ENCODE measurements at places on chromosomes 6 and 20. TPM values are rescaled to one million over a fixed set of nuclear protein-coding genes. Genes with fewer than 3 reads are reported as not detected.
A peak's percentile ranks its signal among the peaks of the same experiment; 100 is the strongest.

APOM gene
- 0.87 TPM for total RNA-seq

LGSN gene
- total RNA-seq: not detected

ATAT1 gene
- 1.9 TPM for total RNA-seq

KCNQ5 gene
- not detected for total RNA-seq

CENPQ gene
- total RNA-seq: 4.3 TPM

NCOA5 gene
- total RNA-seq: 19.4 TPM

MAP3K7 gene
- 15.6 TPM for total RNA-seq

TMEM244 gene
- total RNA-seq: not detected

E2F1 gene
- total RNA-seq: 2.3 TPM

DNA sequence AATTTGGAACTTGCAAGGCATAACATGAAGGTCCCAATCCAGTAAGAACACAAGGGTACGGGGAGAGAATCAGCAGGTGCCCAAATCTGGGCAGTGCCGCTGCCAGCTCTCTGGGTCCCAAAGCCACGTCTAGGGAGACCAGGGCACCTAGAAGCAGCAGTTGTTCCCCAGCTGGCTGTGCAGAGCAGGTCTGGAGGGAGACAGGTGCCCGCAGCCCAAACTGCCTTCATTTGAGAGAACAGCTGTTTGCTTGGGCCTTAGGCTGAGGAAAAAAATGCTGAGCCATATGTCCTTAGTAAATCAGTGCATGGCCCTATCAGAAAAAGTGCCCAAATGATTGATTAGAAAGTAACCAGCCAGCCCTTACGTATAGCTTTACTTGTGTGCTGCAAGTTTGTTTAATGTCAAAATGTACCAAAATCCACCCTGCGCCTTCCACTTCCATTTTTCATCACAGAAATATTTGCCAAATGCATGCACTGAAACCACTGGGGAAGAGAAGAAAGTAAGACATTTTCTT, 9.1 kb upstream of the PRELID3B start:
- DNase-seq: peak; percentile 44

GRCh38 chr6:114735025-114735735, 392.4 kb upstream of the HS3ST5 start:
- no peak for DNase-seq

DNA sequence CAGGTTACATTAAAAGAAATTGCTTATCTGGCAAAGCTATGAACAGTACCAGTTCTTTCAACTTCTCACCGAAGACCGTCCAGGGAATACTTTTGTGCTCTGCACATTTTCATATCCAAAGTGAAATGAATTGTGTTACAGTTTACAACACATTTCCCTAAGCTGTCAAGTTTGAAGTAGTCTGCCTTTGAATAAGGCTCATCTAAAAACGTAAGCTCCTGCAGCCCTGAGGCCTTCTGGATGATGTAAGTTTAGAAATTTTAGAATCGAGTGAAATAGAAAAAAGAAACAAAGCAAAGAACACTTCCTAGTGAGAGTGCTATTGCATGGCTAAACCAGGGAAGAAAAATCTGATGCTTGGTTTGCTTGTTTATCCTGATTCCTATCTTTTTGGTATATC, 653.8 kb downstream of the MMUT start:
- DNase-seq: no peak

DNA sequence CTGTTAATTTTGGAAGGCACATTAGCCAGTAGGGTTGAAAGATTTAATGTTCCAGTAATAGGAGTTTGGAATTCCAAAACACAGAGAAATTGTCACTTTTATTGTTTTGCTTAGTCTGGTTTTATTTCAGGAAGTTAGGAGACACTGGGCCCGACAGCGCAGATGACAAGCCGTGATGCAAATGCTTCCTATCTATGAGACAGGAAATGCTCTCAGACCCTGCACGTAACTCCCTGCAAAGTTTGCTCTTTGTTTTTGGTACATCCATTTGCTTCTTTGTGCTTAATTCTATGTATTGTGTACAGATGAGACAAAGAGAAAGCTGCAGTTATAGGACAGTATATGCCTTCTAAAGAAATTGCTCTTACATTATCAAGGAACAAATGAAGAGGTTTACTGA, 201.6 kb upstream of the SGK1 start:
- peak; percentile 79 for DNase-seq

- DNase-seq: no peak
These were observed 72.3 kb upstream of the CD2AP start for GRCh38 chr6:47405273-47405672.

- DNase-seq: no peak
These were observed 38.1 kb upstream of the TMEM181 start for GRCh38 chr6:158521759-158522158.

GRCh38 chr6:112296694-112297093, 42.3 kb upstream of the LAMA4 start:
- no peak for DNase-seq

- no peak for DNase-seq
These were observed 19.2 kb upstream of the PLEKHG1 start for GRCh38 chr6:150580489-150580888.

GRCh38 chr6:148831064-148831463, 84.2 kb downstream of the UST start:
- no peak for DNase-seq

DNA sequence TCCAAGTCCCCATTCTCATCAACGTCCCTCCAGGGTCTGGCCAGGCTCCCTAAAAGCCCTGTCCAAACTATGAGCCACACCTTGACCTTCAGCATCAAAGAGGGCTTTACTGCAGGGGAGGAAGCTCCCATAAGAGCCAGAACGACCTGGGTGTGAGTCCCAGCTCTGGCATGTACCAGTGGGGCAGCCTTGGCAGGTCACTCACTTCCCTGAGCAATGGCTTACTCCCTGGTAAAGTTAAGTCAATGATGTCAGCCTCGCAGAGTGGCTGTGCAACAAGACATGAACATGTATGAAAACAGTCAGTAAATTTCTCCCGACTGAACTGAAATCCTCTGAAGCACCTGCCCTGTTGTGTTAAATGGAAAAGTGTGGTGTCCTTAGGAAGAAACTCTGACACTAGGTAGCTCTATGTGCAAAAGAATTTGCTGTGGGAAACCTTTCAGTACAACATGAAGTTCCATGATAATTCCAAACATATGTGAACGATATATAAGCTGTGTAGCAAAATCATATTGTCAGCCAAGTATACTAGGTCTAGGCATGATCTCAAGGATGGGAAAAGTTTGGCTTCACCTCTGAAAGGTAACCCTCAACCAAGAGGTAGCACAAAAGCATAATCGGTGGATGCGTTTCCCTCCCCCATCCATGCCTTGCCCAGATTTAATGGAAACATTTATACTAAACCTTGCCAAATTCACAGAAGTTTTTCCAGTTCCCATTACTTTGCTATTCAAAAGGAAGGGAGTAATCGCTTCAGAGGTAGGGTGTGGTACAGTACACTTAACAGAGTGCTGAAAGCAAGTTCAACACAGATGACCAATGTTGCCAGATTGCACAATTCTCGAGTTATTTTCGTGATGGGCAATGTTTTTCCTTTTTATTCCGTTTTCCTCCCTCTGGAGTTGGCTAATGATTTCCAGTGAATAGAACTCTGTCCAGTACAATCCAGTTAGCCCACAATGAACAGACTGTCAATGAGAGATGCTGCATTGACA, 49.0 kb upstream of the RANBP9 start:
- DNase-seq: no peak
